ENCODE measurements at places on chromosomes 11 and 22.

DNA sequence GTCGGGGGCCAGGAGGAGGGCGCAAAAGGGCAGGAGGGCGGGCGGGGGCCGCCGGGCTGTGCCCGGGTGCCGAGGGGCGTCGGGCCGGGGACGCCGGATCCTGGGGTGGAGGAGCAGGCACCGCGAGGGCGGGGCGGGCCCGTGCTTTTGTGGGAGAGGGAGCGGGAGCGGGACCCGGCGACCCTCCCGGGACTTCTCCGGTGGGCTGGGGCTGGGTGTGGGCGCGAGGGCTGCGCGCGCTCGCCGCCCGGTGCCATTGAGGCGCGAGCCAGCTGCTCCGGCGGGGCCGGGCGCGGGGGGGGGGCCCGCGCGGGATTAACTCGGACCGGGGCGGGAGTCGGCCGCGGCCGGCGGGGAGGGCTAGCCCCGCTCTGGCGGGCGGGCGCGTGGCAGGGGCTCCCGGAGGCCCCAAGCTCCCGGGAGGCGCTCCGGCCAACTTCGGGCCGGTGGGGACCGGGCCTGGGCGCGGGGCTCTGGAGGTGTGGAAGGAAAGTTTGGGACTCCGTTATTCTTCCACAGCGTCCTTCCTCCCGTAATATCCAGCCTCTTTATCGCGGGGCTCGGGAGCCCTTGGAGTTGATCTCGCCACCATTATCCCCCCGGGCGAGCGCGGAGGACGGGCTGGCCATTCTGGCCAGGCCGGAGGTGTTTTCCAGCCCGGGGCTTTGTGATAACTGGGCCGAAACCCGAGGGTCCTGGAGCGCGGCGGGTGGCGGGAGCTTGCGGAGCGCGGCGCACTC is 936 bp downstream of the CECR2 start:
- DNase-seq = peak; percentile 63

GRCh38 chr22:42930810-42931420 is 73.8 kb upstream of the ARFGAP3 start:
- peak; percentile 63 for DNase-seq

DNA sequence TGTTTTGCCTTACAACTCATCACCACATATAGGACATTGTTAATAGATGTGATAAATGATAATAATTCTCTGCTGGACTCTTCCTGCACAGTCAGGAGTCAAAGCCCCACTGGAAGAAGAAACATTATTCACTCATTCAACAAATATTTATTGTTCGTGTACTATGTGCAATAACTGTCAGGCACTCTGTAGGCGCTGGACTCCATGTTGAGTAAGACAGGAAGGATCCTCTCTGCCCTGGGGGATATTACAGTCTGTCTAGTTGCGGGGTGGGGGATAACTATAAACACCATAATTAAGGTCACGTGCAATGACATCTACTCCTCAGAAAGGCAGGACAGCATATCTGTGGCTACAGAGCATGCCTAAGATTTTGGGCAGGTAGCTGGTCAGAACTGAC is 281.1 kb downstream of the FAT3 start:
- peak; percentile 77 for DNase-seq

- no peak for DNase-seq
These were observed 100.6 kb downstream of the CD44 start for GRCh38 chr11:35239471-35240075.

DNA sequence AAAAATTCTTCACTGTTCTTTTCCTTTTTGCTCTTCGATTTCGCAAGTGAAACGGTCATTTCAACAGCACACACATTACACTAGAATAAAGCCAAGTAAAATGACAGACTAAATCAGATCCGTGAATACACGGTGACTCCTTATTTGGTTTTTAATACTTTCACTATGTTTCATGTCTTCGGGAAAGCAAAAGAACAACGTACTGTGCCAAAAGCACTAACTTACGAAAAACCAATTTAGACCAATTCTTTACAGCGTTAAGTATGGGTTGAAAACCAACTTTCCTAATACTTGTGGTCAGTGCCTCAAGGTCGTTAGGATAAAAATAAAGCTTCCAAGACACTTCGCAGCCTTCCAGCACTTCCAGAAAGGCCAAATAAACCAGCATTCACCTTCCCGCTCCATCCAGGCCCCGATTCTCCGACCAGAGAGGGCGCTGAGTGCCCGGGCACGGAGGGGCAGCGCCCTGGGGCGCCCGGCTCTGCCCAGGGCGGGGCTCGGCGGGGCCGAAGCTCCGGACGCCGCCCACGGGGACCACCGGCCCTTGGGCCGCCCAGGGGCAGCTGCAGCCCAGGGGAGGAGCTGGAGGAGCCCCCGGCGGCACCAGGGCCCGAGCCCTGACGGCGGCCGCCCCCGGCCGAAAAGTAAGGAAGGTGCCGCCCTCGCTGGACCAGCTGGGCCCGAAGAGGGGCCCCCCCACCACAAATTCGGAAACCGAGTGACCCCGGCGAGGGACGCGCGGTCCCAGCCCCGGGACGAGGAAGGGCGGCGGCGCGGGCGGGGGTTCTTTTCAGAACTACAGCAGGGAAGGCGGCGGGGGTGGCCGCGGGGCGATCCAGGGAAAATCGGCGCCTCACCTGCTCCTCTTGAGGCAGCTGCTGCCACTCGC is 499 bp downstream of the ATL3 start:
- peak; percentile 68 for DNase-seq

GRCh38 chr11:135069063-135069462 is 657.0 kb upstream of the B3GAT1 start:
- no peak for DNase-seq

GRCh38 chr11:26137651-26138050 is 194.3 kb upstream of the ANO3 start:
- DNase-seq = no peak

- peak; percentile 98 for DNase-seq
These were observed at the start of gene MALAT1 for GRCh38 chr11:65498977-65499712. TSS of gene MALAT1 (plus strand) at chr11:65499045.

DNA sequence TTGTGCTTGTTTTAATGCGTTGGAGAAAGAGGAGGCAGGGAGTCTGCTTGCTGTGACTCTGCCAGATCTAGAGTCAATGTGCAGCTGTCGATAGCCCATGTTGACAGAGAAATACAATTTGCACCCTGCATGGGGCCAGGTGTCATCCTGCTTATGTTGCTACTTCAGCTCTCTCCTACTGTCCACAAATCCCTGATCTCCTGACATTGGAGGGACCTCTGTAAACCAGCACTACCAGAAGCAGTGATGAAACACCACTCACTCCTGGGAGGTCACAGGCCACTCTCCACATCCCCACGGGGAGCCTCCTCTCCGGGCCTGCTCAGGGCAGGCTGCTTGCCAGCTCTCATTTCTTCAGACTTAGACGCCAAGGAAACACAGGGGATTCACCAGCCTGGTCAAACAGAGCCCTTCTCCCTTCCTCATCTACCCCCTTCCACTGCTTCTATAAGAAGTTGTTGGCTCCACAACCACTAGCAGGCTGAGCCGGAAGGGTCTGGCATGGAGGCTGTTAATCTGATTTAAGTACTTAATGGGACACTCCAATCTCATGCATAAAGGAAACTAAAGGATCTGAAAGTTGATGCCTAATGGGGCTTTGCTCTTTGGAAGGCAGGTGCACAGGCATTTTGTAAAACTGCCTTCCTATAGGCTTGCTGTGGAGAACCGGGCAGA is 29.9 kb upstream of the CSNK2A3 start:
- peak; percentile 80 for DNase-seq

- no peak for DNase-seq
These were observed 325.1 kb downstream of the DLG2 start for GRCh38 chr11:85301895-85302678.

DNA sequence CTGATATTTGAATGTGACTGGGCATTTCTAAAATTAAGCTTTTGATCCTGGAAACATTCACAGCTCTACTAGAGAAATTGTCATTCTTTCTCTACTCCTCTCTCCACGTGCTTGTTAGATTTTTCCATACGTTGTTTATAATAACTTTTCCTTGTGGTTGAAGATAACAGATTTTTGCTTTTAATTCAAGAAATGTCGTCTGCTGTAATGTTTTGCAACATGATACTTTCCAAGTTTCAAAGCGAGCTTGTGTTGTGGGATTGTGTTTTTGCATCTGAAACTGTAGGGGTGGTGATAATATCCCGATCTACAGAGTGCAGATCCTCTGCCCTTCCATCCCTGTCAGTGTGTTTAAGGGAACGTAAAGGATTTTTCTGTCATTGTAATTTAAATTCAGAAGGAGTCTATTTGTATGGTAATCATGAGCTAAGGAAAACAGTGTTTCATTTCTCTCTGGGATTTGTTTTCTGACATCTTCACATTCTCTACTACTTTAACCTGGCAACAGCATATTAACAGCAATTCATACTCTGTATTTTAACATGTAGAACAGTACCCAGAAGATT is 321.4 kb downstream of the FAT3 start:
- DNase-seq = no peak

DNA sequence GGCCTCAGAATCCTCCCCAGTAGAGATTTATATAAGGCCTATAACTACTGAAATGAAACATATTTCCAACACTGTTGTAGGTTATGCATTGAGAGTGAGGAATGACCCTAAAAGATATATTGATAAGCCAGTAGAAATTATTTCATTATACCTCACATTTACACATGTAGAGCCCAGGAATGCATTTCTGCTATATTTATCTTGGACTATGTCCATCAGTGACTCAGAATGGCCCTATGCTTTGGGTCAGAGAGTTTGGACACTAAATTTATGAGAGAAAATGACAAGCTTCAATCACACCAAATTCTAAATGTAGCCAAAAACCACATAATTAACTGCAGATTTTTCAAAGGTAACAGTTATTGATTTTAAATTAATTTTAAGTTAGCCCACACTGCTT is 761.9 kb downstream of the DLG2 start:
- DNase-seq = no peak

DNA sequence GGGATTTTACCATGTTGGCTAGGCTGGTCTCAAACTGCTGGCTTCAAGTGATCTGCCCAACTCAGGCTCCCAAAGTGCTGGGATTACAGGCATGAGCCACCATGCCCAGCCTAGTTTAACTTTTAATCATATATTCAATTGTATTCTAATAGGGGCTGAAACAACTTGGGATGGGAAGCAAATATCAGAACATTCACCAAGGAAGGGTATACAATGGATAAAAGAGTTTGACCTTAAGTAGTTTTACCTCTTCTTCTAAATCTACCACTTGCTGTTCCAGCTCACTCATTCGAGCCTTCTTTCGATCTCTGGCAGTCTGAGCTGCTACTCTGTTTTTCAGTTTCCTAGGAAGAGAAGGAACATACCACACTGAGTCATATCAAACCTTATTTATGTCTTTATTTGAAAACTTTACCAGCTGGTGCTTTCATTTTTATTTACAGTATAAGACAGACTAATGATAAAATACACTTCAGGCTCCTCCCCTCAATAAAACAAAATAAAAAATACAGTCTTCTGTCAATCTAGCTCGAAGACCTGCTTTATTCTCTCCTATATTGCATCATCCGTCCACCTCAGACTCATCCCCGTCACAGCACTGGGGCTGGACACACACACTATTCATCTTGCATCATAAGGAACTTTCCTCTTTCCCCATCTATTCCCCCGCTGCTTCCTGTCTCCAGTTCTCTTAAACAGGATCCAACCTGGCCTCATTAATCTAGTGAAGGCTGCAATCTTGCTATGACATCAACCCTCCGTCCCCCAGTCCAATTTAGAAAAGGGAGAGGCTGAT is 1.4 kb downstream of the XBP1 start:
- peak; percentile 89 for DNase-seq

- DNase-seq = peak; percentile 46
These were observed 28.9 kb downstream of the AP1B1 start for GRCh38 chr22:29359469-29359868.

DNA sequence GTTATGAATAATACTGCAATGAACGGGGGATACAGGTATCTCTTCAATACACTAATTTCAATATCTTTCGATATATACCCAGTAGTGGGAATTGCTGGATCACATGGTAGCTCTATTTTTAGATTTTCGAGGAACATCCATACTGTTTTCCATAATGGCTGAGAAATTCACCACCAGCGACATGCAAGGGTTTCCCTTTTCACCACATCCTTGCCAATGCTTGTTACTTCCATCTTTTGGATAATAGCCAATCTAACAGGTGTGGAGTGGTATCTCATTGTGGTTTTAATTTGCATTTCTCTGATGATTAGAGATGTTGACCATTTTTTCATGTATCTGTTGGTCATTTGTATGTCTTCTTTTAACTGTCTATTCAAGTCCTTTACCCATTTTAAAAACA is 5.9 kb downstream of the IL10RA start:
- no peak for DNase-seq

GRCh38 chr11:11155962-11156815 is 196.9 kb downstream of the CSNK2A3 start:
- DNase-seq = peak; percentile 43

- DNase-seq = peak; percentile 98
These were observed 35.8 kb downstream of the MAML2 start for GRCh38 chr11:96306933-96307775.

DNA sequence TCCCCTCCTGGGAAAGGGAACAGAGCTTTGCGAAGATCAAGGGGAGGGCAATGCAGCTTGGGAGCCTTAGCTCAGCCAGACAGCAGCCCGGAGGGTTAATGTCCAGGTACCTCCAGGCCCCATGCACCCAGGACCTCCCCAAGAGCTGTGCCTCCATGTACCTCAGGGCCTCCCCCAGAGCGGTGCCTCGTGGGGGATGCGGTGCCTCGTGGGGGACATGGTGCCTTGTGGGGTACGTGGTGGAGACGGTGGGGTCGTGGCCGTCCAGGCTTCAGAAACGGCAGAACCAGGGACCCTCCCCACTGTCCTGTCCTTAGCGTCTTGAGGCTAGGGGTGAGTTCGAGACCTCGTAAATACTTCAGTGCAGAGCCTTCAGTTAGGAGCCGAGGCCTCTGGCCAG is 33.2 kb downstream of the BRSK2 start:
- DNase-seq = no peak

DNA sequence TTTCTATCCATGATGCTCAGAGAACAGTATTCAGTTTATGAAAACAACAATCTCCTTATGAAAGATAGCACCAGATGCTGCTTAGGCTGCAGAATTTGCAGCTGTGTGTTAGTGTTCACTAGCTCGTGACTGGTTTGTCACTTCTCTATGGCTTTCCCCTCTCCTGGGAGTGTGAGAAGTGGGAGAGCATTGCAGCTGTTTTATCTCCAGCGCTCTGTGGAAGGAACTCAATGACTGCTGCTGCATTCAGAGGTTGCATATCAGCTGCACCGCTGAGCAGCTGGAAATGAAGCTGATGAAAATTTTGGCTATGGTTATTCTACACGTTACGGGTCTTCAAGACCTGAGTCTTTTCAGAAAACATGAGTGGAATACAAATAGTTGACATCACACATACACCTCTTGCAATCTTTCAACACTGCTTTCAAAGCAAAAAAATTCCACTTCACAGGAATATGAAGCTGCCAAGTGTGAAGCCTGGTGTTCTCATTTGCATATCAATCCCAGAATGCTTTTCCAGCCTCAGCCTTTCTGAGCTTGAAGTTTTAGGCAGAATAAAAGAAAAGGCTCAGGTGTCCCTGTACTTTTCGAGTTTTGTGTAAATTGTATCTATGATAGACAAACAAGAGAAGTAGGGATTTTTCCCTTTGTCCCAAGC is 149.3 kb upstream of the DDI1 start:
- no peak for DNase-seq

DNA sequence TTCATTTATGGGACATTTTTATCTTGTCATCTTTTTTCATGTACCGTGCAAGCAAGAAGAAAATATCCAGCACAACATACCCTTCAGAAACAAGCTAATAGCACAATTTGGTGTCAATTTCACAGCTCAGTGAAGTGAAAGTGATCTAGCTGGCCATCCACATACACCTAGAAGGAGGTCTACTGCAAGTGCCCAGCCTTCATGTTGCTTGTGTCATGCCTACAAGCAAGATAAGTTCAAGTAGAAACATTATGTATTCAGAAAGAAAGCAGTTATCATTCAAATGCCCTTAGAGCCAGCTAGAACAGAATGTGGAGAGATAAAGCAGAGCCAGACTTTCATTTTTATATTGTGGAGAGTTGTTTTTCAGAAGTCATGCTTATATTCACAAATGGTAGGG is 325.7 kb upstream of the PITPNB start:
- DNase-seq = peak; percentile 19
